ENCODE measurements at places on chromosomes 16 and 17. TPM values are rescaled to one million over a fixed set of nuclear protein-coding genes. Genes with fewer than 3 reads are reported as not detected.

DNA sequence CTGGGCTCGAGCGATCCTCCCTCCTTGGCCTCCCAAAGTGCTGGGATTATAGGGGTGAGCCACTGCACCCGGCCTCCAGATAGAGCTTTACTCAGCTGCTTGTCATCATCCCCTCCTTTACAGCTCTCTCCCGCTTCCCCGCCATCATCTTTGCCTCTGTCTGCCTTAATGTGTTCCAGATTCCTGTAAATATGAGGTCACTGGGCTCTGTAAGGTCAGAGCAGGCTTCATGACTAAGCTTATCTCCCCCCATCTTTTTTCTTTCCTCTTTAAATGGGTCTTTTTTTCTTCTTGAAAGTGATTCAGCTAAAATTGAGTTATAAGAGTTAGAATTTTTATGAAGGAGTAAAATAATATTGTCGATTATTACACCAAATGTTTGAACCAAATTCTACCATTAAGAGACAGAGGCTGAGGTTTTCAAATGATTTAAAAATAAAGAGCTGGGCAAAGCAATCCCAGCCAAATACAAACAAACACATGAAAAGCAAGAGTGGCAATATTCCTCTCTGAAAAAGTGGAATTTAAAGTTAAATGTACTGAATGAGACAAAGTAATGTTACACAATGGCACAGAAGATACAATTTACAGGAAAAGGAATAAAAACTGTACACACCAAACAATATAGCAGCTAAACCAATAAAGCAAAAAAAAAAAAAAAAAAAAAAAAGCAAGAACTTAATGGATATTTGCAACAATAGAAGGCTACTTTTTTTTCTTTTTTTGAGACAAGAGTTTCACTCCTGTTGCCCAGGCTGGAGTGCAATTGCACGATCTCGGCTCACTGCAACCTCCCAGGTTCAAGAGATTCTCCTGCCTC is 62.1 kb downstream of the CRISPLD2 start:
- H3K27ac ChIP-seq: no peak overlapping the region
- peaks cover 14% of the 10 kb centered on the region for H3K4me1 ChIP-seq
- no peak overlapping the region for H3K4me3 ChIP-seq
- H3K27me3 ChIP-seq: peaks cover 6% of the 10 kb centered on the region
- H3K36me3 ChIP-seq: peaks cover 43% of the 10 kb centered on the region
- no peak for DNase-seq

DNA sequence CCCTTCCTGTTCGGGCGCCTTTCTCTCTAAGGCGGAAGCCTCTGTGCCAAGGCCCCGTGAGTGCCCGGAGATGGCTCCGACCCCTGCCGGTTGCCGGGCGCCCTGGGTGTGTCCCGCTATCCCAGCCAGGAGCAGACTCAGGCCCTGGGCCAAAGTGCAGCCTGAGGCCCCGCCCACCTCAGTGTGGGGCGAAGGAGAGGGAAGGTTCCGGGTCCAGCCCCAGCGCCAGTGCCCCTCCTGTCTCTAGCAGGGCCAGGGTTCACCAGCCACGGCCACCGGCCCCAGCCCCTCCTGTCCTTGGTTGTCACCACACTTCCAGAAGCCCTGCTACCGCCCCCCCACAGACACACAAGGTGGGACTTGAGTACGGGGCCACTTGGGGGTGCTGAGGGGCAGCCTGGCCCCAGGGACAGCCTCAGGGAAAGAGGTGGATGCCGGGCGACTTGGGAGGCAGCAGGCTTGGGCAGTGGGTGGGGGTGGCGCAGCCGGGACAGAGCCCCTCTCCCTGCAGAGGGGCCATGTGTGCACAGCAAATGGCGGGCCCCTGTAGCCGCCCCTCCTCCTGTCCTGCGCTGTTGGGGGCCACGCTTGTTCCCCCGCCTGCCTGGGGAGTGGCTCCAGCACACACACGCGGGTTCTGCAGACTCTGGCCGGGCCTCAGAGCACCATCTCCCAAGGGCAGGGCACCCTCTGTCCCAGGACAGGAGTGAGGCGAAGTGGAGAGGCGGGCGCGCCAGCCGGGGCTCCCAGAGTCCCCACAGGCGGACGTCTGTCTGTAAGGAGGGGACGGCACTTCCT is 6.0 kb downstream of the C1QTNF8 start:
- no peaks in the 10 kb centered on the region for H3K36me3 ChIP-seq
- H3K27me3 ChIP-seq: no peaks in the 10 kb centered on the region
- H3K4me3 ChIP-seq: no peak overlapping the region
- no peaks in the 10 kb centered on the region for H3K4me1 ChIP-seq
- no peak overlapping the region for H3K27ac ChIP-seq

DNA sequence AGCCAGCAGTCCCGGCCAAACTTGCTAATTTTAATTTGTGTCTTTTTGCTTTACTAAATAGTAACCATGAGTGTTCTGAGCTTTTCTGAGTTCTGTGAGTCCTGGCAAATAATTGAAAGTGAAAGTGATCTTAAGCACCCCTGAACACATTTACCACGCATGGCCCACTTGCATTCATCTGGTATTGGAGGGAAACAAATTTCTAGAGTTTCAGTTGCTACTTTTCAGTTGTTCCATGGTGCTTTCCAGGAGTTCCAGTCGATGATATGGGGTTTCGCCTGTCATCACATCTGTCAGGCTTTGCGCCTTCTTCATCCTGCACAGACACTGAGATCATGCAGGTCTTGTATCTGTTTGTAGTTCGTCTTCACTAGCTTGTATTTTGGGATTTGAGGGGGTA is 44.1 kb downstream of the CRLF3 start:
- H3K36me3 ChIP-seq: peaks cover 54% of the 10 kb centered on the region
- no peak overlapping the region for H3K4me3 ChIP-seq
- no peaks in the 10 kb centered on the region for H3K4me1 ChIP-seq
- no peak for DNase-seq

DNA sequence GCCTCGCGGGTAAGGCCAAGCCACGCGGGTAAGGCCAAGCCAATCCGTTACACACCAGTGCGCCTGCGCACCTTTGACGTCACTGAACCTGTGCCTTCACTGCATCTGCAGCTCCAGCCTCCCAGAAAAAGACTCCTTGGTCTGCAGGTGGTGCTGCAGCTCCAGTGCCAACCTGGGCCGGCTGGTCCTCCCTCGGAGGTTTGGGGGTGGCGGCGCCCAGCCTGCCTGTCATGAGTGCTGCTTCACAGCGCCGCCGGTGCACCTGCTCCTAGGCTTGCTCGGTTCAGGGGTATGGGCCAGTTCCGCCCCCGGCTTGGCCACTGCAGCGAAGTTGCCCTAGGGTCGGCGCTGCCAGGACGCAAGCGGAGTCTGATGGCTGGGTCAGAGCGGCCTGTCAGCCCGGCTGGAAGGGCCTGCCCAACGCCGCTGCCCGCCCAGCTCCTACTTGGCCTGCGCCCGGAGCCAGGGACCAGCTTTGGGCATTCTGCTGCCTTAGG is 146.6 kb downstream of the USP22 start:
- no peak overlapping the region for H3K27ac ChIP-seq
- no peaks in the 10 kb centered on the region for H3K27me3 ChIP-seq
- no peaks in the 10 kb centered on the region for H3K4me1 ChIP-seq

DNA sequence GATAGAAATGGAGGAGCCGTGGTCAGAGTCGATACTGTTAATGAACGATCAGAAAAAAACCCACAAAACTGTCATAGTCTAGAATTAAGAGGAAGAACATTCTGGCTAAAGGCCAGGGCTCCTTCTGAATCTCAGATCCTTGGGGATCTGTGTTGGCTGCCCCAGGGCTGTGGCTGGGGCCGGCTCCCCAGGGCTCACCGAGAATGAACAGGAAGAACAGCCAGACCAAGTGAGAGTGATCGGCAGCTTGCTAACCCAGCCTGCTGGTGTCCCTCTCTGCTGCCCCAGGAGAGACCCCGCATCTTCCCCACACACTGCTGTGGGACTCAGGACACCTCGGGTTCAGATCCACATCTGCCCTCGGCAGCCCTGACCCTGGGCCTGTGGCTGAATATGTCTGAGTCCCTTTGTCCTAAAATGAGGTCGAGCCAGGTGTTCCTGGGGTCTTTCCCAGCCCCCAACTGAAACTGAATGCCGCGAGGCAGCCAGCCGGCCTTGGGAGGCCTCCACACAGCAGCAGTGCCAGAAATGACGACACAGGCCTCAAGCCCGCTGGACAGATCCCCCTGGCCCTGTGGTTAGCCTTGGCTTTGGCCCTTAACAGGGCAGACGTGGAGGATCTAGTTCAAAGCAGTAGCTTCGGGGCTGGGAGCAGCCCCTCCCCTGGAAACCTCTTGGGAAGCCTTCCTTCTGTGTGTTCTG is 23.9 kb upstream of the CLEC18A start:
- H3K36me3 ChIP-seq: peaks cover 91% of the 10 kb centered on the region
- H3K27me3 ChIP-seq: no peaks in the 10 kb centered on the region
- DNase-seq: no peak
- H3K27ac ChIP-seq: no peak overlapping the region
- no peaks in the 10 kb centered on the region for H3K4me1 ChIP-seq

GRCh38 chr17:10614536-10615155 is 42.5 kb downstream of the MYH3 start:
- no peaks in the 10 kb centered on the region for H3K4me1 ChIP-seq
- H3K27ac ChIP-seq: no peak overlapping the region
- no peak overlapping the region for H3K4me3 ChIP-seq
- no peaks in the 10 kb centered on the region for H3K27me3 ChIP-seq
- DNase-seq: no peak

GRCh38 chr16:66265556-66266141 is 100.8 kb upstream of the CDH5 start:
- H3K27ac ChIP-seq: no peak overlapping the region
- no peak for DNase-seq
- H3K4me3 ChIP-seq: no peak overlapping the region
- H3K4me1 ChIP-seq: peaks cover 11% of the 10 kb centered on the region
- H3K27me3 ChIP-seq: no peaks in the 10 kb centered on the region
- H3K36me3 ChIP-seq: no peaks in the 10 kb centered on the region

- no peak overlapping the region for H3K27ac ChIP-seq
- H3K36me3 ChIP-seq: no peaks in the 10 kb centered on the region
- H3K4me1 ChIP-seq: no peaks in the 10 kb centered on the region
- DNase-seq: no peak
Measured at GRCh38 chr17:9671559-9671958, 26.2 kb downstream of the USP43 start.

DNA sequence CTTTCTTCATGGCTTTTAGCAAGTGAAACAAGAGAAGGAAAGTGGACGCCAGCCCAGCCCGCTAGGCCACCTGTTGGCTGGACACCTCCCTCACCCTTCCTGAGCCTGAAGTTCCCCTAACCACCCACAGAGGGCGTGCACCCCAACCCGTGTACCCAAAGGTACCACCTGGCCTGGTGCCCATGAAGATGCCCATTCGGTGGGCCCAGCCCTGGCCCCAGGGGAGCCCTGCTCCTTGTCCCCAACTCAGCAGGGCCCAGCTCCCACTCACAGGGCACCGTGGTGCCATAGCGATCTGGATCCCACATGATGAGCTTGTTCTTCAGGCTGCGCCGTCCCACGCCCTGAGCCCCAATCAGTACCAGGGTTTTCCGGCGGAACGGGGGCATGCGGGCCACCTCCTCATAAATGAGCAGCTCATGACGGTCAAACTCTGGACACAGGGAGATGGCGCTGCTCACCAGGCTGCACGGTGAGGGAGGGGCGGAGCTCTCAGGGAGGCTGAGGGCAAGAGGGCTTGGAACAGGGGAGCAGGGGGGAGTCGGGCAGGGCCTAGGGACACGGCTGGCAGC is 26.8 kb downstream of the MPP2 start:
- no peak overlapping the region for H3K27ac ChIP-seq
- no peak overlapping the region for H3K4me3 ChIP-seq
- H3K4me1 ChIP-seq: no peaks in the 10 kb centered on the region
- H3K27me3 ChIP-seq: no peaks in the 10 kb centered on the region

- DNase-seq: no peak
- H3K36me3 ChIP-seq: no peaks in the 10 kb centered on the region
- H3K27ac ChIP-seq: no peak overlapping the region
- no peak overlapping the region for H3K4me3 ChIP-seq
- H3K27me3 ChIP-seq: no peaks in the 10 kb centered on the region
- H3K4me1 ChIP-seq: no peaks in the 10 kb centered on the region
Measured at GRCh38 chr17:66952031-66952524, 12.4 kb upstream of the CACNG4 start.

- no peak overlapping the region for H3K4me3 ChIP-seq
- no peaks in the 10 kb centered on the region for H3K27me3 ChIP-seq
- H3K4me1 ChIP-seq: peaks cover 12% of the 10 kb centered on the region
Measured at GRCh38 chr16:10383626-10384025, 2.2 kb upstream of the ATF7IP2 start.

GRCh38 chr17:28194382-28194781 is 124.6 kb upstream of the TMEM97 start:
- no peaks in the 10 kb centered on the region for H3K27me3 ChIP-seq
- DNase-seq: peak; percentile 6
- H3K27ac ChIP-seq: no peak overlapping the region
- H3K4me3 ChIP-seq: no peak overlapping the region
- no peaks in the 10 kb centered on the region for H3K36me3 ChIP-seq

DNA sequence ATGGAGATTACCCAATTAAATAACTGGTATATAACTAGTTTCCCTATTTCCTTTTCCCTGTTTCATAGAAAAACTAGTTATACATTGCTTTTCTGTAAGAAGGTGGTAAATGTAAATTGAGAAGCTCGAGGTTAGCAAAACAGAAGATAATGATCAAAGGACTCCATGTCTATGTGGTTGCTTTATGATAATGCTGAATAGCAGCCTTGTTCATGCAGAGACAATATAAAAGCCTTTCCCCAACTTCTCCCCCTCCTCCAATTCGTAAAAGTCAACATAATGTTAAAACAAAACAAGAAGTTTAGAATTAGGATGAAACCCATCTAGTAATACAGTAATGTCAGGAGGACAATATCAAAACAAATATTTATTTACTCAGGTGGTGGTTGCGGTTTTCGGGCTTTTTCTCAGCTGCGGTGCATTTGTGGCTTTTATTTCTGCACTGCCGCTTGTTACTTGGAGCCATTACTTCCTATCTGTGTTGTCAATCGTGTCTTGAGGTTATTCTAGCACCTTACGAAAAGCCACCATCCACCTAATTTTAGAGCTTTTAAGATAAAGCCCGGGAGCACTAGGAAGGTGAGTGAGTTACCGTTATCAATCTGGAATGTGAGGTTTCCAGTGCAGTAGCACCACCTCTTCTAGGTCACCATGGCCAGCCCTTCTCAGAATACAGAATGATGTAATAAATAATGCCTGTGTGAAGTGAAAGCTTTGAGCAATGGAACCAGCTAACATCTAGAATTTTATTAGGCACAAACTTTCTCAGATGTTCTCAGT is 297.5 kb downstream of the CDH13 start:
- H3K4me1 ChIP-seq: no peaks in the 10 kb centered on the region
- no peaks in the 10 kb centered on the region for H3K27me3 ChIP-seq
- no peak overlapping the region for H3K4me3 ChIP-seq
- H3K27ac ChIP-seq: no peak overlapping the region
- no peak for DNase-seq

- H3K27me3 ChIP-seq: no peaks in the 10 kb centered on the region
- no peaks in the 10 kb centered on the region for H3K36me3 ChIP-seq
- peaks cover 7% of the 10 kb centered on the region for H3K4me1 ChIP-seq
- DNase-seq: no peak
- H3K4me3 ChIP-seq: no peak overlapping the region
- no peak overlapping the region for H3K27ac ChIP-seq
Measured at GRCh38 chr16:57333402-57333801, 25.2 kb upstream of the CCL22 start.

Gene FOXO3B
- polyA plus RNA-seq: not detected

Gene DHRS7C
- polyA plus RNA-seq: not detected

Gene SHISA9
- not detected for polyA plus RNA-seq

Gene MT1M
- polyA plus RNA-seq: not detected

Gene DUS2
- polyA plus RNA-seq: 18.4 TPM

Gene IQCK
- 0.58 TPM for polyA plus RNA-seq

Gene PARN
- polyA plus RNA-seq: 9.1 TPM

Gene IRF8
- polyA plus RNA-seq: 157 TPM
